ENCODE measurements at places on chromosomes 7 and 10.

- DNase-seq: no peak
Observed at GRCh38 chr7:4167385-4167910, 514.6 kb upstream of the FOXK1 start.

DNA sequence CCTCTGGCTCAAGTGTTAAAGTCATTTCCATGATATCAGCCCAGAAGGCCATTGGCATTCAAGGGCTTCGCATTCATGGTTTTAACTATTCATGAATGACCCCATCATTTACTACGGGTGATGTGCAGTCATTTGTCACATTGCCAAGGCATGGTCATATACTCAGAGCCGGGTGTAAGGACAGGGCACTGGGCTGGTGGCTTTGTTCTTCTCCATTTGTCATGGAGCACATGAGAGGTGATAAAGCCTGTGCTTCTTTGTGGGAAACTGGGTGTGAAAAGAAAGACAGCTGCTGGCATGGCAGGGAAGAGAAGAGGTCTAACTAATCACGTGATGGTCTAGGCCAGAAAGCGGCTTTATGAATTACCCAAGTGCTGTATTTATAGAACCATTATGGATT is 132.2 kb upstream of the PLXNA4 start:
- no peak for DNase-seq

DNA sequence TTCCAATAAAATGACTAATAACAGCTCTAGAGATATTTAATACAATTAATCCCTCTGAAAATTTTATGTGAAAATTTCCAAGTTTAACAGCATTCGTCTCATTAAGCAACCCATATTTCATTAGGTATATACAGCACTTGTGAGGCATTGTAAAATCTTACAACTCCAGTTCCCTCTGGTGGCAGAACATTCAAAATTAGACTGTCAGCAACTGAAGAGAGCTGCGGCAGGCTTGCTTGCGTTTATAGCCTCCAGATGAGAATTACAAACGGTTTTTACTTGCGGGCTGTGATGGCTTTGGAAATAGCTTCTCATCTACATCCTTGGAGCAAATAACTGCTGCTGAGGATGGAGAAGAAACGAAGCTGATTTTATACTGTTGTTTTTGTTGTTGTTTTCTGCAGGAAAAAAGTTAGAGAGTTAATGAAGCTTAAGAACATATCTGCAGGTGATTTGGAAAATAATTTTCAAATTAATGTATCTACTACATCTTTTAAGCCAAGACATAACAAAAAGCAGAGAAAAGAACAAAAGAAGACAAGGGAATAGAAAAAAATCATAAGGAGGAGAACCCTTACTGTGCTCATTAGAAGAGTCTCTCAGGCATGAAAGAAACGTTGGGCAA is 171.3 kb downstream of the MAGI2 start:
- no peak for DNase-seq

DNA sequence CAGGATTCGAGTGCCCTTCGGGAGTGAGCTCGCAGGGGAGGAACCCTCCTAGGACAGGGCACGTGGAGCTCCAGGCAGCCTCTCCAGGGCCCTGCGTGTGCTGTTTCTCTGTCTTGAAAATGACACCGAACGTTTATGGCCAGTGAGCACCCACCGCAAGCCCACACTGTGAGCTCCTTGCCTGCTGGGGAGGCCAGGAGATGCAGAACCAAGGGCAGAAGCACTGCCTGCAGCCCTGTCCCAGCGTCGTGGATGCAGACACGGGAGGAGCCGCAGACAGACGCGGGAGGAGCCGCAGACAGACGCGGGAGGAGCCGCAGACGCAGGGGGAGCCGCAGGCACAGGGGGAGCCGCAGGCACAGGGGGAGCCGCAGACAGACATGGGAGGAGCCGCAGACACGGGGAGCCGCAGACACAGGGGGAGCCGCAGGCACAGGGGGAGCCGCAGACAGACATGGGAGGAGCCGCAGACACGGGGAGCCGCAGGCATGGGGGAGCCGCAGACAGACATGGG is 314.4 kb downstream of the PTPRN2 start:
- DNase-seq: no peak

DNA sequence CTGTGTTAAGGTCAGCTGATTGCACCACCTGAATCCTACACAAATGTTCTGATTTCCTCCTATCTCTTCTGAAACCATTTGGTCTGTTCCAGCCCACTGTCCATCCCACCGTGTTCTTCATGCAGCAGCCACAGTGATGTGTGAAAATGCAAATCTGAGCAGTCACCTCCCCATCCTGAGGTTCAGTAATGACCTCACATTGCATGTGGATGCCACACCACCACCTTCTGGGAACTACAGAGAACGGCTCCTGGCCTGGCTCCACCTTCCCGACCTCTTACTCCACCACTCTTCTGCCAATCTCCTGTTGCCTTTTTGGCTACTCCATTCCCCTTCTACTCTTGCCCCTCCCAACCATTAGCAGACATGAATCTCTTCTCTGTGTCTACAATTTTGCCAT is 244.4 kb downstream of the TNS3 start:
- no peak for DNase-seq

GRCh38 chr10:73940634-73941221 is 29.8 kb downstream of the PLAU start:
- peak; percentile 67 for DNase-seq

- no peak for DNase-seq
Observed at GRCh38 chr7:128937647-128938543, at the start of gene IRF5. TSS of gene IRF5 (plus strand) at chr7:128937927. CDS start at chr7:128942082, 4,155 bp downstream.

GRCh38 chr7:147411096-147411495 is 1179.5 kb upstream of the C7orf33 start:
- no peak for DNase-seq

GRCh38 chr10:96846395-96846794 is 14.3 kb downstream of the LCOR start:
- DNase-seq: no peak

GRCh38 chr10:12701696-12702095 is 299.8 kb downstream of the CCDC3 start:
- no peak for DNase-seq

GRCh38 chr10:123554656-123555055 is 111.5 kb upstream of the GPR26 start:
- no peak for DNase-seq

GRCh38 chr7:116172353-116172752 is 38.0 kb upstream of the TES start:
- DNase-seq: no peak

DNA sequence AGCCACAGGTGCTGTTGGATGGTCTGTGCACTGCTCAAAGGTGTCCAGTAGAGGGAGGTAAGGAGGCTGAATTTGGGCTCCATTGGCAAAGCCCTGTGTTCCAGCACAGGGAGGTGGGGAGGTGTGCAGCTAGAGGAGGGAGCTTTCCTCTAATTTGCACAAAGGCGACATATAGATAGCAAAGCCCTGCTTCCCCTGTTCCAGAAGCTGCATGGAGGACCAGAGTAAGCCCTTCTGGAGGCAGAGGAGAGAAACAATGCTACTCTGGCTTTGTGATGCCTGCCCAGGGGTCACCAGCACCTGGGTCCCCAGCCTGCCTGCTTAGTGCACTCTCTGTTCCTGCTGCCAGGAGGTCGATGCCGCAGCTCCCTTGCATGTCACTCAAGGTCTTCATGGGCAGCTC is 3.4 kb upstream of the ARHGAP22 start:
- DNase-seq: peak; percentile 6

- no peak for DNase-seq
Observed at GRCh38 chr10:78616125-78616695, 452.6 kb upstream of the ZMIZ1 start.

DNA sequence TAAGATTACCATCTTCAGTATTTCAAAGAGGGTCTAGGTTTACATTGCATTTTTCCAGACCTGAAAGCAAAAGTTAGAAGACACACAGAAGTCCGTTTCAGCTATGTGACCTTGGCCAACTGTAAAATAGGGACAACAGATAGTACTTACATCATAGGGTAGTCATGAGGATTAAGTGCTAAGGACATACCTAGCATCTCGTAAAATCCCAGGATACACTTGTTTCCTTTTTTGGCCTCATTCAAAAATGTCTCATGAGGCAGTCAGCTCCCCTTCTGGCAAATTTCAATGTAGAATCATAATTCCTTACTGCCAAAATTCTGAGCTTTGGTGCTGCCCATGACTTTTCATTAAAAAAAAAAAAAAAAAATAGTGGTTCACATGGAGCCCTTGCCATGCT is 6.4 kb upstream of the DUSP5 start:
- DNase-seq: no peak

GRCh38 chr10:117537436-117537903 is 5.1 kb upstream of the EMX2 start:
- no peak for DNase-seq

- no peak for DNase-seq
Observed at GRCh38 chr10:31000867-31001266, 30.8 kb downstream of the ZNF438 start.

- peak; percentile 8 for DNase-seq
Observed at GRCh38 chr10:13707156-13707881, 120.6 kb downstream of the PRPF18 start.

GRCh38 chr7:577741-578370 is 58.2 kb upstream of the PDGFA start:
- DNase-seq: no peak

GRCh38 chr7:30995536-30995935 is 31.8 kb downstream of the GHRHR start:
- no peak for DNase-seq

DNA sequence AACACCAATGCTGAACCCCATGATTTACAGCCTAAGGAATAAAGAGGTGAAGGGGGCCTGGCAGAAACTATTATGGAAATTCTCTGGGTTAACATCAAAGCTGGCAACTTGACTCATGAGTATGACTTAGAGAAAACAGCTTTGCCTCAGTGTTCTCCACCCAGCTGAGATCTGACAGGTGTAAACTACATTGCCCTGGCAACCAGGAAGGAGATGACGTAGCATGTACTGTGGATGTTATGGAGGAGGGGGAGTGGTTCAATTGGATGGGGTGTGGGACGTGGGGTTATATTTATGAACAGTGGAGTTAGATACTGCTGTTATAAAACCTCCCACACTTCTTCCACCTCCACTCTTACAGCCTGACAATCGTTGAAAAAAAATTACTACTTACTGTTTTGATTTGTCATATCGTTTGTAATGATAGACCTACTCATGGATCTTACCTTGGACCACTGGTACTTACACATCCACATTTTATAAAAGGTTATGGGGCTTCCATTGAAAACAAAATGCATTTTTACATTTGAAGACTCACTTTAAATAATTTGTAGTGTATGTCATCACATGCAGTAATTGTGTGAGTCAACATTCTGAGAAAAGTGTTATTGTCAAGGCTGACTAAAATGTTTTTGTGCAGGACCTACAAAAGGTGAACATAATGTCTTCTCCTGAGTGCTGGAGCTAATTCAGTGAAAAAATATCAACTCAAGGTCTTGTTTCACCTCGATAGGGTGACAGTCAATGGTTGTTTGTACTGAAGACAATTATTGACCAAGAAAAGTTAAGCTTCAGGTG is 6.4 kb downstream of the OR2F1 start:
- DNase-seq: no peak

DNA sequence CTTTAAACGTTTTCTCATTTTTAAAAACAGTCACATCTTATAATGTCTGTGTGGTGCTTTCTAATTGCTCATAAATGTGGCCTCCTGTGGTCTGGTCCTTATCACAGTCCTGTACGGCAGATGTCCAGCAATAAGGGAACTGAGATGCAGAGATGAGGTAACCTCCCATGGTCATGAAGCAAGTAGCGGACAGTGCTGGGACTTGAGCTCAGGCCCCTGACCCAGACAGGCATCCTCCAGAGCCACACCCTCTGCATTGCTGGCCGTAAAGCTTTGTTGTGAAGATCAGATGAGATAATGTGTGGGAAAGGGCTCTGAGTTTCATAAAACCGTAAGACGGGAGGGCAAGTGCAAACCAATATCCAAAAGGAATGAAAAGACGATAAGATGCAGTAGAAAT is 48.2 kb downstream of the DYNC2I1 start:
- DNase-seq: no peak

DNA sequence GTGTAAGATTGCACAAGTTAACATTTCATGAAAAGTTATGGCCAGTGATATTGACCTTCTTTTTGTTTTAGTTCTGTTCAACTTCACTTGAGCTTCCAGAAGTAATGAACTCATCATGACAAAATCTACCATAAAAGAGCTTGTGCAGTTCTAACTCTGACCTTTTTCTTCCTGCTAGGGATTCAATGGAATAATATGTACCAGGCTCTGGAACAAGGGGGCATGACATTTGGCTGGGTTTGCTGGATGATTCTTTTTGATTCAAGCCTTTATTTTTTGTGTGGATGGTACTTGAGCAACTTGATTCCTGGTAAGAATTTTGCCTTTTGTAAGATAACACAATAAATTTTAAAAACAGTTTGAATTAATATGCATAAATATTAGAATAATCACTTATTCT is 205.0 kb downstream of the ABCA13 start:
- DNase-seq: no peak

DNA sequence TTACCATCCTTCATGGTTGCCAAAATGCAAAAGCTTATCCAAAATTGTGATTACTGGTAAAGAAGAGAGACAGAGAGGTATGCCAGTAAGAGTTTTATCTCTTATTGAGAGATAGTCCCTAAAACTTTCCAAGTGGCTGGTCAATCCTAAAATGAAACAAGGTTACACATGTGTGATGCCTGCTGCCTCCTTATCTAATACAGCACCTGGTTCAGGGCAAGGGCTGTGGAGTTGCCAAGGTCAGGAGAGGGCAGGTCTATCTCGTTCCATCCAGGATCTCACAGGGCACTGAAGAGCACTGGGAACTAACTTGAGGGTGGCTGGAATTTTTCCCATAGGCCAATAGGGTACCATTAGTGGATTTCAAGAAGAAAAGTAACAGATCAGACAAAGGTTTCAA is 18.3 kb downstream of the VOPP1 start:
- no peak for DNase-seq

DNA sequence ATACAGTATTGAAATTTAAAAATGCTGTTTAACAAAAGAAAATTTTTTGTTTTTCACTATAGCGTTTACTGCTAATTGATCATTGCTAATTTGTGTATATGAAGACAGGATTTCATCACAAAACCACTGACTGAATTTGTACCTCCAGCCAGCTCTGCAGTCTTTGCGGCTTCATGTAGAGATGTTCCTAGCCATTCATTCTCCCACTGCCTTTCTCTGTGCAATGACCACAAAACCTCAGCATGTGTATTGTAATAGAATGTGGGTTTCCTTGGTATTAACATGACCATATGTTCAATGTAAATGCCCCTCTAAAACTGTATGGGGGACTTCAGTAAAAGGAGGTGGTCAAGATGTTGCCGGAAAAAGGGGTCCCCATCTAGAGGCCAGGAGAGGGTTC is 81.1 kb upstream of the STEAP1B start:
- DNase-seq: no peak

DNA sequence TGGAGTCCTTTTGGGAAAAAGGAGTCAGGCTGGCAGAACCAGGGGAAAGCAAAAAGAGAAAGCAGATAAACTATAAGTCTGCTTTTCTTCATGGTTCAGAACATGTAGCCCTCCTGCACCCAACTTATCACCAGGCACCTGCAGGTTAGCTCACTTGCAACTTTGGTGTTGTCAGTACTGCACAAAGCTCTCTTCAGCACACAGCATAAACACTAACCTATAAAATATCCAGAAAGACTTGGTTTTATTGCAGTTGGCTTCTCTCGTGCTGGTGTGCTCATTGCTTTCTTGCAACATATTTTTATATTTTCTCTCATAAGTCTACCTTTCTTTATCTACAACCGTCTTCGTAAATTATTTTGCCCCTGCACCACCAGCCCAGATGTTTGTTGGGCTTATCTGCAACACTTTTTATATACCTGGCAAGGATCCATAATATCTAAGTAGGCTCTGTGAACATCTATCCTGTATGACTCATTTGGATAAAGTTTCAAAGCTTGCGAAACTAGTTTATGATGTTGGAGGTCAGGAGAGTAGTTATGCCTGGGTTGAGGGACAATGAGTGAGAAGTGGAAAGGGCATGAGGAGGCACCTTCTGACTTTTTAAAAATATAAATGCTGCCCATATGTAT is 164.6 kb downstream of the ANKRD30A start:
- DNase-seq: no peak

All from T-cell (primary cell).